Bronchus fibroblast of lung (primary cell): ENCODE measurements at places on chromosomes 7 and 10. TPM values are rescaled to one million over a fixed set of nuclear protein-coding genes. Genes with fewer than 3 reads are reported as not detected.

The CYP2C19 gene
- not detected in 2 replicates for total RNA-seq

The LRRD1 gene
- total RNA-seq = 0.17 TPM in 1 of 2 replicates, not detected in the other

The SCIN gene
- total RNA-seq = not detected in 2 replicates

The CTAGE8 gene
- not detected in 2 replicates for total RNA-seq

The BTBD16 gene
- not detected in 2 replicates for total RNA-seq

The CHRM2 gene
- 3.9 and 4.4 TPM in 2 replicates for total RNA-seq

The KLF14 gene
- not detected in 2 replicates for total RNA-seq
